ENCODE measurements at places on chromosomes 3 and 15.
A peak's percentile ranks its signal among the peaks of the same experiment; 100 is the strongest.

DNA sequence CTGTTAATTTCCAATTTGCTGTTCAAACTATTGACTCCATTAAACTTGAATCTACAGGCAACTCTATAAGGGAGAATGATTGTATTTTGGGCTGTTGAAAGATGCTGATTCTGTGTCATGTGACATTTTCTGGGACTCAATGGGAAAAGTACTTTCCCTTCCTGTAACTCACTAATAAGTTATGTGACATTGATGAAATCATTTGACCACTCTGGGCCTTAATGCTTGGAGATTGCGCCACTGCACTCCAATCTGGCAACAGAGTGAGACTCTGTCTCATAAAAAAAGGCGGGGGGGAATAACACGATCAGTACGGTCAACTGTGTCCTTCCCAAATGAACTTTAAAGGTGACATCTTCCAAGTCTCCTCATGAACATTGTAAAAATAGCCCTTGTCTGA lies 215.2 kb upstream of the SGO1 start:
- no peak for DNase-seq

- no peak for DNase-seq
Measured at GRCh38 chr3:143140550-143140949, 21.0 kb downstream of the CHST2 start.

- no peak for DNase-seq
Measured at GRCh38 chr3:138230525-138230924, 43.4 kb downstream of the ARMC8 start.

- DNase-seq, result no peak
Measured at GRCh38 chr3:181966393-181966792, 254.7 kb downstream of the SOX2 start.

DNA sequence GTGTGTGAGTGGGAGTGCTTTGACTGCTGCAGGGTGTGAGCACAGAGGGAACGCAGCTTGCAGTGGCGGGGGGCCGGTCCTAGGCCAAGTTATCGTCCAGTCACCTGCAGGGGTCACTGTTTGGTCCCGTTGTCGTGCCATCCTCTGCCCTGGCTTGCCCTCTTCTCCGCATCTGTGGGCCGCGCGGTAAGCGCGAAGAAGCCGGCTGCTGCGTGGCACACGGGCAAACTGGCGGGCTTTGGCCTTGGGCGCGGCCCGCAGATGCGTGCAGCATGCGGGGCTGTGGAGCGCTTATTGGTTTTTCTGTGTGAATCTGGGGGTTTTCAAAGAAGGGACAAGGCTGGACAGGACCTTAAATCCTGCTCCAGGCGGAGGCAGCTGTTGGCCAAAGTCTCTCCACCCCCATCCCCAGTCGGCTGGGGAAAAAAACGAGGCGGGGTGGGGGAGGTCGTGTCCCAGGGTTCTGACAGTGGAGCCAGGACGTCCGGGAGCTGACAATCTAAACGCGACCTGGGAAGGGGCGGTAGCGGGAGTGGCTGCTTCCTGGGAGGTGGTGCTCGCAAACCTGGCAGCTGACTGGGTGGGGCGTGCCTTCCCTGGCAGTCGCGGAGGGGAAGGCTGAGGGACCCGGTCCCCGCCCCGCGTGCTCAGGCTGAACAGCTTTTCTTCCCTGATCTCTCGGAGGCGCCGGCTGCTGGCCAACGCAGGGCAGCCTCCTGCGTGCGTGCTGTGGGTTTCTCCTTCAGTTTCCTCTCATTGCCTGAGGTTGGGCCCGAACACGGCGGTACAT lies 39.7 kb upstream of the VEPH1 start:
- DNase-seq, result peak; percentile 45

DNA sequence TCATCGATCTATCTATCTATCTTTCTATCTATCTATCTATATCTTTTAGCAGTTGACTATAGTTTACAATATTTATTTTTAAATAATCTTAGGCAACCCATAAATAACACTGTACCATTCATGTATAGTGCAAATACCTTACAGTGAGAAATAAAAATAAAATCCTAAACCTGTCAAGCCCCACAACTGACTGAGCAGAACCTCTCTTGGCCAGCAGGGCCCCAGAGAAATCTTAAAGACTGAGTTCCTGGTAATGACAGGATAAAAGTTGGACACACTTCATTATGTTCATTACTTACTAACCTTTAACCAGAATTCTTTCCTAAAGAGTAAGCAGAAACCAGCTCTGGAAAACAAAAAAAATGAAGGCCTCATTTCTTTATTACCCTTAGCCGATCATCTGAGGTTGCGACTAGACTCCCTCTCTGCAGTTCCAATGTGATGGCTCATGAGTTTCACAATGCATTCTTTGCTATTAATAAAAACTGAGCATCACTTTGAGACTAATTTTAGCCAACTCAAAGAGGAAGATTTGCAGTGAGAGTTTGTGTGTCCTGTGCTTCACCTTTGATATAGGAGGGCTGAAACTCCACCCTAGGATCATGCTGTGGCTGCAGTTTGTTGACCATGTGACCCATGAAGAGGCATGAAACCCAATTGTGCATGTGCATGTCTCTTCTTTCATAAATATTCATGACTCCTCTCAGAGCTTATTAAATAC lies 1072.0 kb downstream of the NSUN3 start:
- DNase-seq, result no peak

GRCh38 chr3:31620656-31621055 lies 87.9 kb downstream of the STT3B start:
- DNase-seq, result no peak

- DNase-seq, result peak; percentile 44
Measured at GRCh38 chr3:122572940-122573412, 4.5 kb upstream of the PARP15 start.

DNA sequence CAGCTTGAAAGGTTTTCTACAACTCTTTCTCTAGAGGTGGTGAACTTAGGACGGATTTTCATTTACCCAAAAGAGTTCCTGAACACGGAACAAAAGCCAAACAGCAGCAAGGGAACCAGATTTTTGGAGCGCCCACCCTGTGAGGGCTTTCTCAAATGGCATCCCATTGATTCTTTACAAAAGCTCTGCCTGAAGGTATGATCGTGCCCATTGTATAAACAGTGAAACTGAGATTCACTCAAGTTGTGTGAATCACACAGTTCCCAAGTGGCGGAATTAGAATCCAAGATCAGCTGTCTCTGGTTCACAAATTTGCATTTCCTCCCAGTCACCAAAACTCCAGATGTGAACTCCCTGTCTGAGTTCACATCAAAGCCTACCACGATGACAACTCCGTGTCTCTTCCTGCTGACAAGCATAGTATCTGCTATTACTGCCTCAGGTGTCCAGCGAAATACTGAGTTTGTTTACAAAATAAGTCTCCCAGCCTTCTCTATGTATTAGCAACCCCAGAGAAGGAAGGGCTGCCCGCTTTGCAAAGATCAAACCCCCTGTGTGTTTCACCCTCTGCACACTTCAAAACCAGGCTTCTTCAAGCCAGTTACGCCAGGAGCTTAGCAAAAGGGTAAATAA lies 235.9 kb upstream of the ST8SIA2 start:
- DNase-seq, result no peak

DNA sequence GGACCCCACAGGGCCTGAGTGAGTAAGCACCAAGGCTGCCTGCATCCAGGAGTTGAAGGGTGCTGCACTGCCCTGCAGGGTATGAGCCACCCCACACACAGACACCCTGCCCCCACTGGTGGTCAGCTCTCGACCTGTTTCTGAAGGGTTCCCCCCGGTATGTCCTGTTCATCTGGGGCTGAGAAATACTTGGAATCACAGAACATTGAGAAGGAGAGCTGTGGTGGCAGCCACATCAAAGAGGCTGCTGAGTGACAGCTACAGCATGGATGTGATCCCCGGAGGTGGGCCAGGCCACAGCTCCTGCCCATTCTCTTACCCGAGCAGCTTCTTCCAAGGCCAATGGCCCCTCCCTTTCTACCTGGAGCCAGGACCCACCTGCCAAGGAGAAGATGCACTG lies 66.4 kb upstream of the PLXNA1 start:
- no peak for DNase-seq

DNA sequence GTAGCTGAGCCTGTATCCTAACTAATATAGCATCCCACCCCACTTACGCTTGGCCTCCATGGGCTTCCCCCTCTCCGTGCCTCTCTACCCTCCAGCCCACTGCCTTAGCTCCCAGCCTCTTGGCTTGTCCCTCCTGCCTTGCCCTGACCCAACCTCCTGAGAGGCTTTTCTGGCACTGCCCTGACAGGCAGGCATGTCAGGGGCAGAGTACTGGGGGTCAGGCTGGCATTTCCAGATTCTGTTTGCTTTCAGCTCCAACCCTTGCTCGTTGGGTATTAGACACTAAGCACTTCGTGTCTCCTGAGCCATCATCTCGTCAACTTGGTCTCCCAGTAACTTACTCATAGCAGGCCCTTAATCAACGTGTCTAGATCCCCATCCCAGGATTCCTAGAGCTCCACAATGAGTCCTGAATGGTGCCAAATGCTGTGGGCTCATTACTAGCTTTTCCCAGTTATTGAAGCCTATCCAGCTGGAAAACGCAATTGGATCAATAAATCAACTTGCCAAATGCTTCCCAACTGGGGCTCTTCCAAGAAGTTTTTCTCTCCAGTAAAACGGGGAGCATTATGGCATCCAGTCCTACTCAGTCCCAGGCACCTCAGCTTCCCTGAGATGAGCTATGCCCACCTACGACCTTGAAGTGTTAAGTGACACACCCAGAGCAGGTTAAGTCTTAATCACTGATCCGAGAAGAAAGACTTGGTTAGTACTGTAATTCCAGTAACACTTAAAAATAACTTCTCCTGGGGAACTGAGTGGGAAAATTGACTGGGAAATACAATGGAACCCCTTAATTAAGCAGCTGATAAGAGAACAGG lies 78.5 kb upstream of the DLG1 start:
- no peak for DNase-seq

DNA sequence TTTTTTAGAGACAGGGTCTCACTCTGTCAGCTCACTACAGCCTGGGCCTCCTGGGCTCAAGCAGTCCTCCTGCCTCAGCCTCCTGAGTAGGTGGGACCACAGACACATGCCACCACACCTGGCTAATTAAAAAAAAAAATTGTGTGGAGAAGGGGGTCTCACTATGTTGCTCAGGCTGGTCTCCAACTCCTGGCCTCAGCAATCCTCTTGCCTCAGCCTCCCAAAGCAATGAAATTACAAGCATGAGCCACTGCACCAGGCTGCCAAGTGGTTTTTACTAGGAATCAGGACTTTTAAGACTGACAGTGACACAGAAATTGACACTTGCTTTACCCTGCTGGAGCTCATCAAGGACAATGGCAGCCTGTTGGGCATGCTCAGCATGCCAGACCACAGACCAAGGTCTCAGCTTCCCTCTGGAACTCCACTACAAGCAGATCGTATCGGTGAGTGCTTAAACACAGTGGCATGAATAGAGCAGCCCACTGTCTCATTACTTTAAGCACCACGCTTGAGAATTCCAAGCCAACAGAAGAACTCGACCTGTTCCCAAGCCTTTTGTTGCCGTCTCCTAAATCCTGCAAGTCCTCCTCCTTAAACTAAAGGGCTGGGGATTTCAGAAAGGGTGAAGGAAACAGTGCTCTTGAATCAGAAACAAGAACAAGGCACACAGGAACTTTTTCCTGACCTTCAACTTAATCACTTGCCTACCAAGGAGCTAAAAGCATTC lies 41.4 kb downstream of the EOMES start:
- no peak for DNase-seq

DNA sequence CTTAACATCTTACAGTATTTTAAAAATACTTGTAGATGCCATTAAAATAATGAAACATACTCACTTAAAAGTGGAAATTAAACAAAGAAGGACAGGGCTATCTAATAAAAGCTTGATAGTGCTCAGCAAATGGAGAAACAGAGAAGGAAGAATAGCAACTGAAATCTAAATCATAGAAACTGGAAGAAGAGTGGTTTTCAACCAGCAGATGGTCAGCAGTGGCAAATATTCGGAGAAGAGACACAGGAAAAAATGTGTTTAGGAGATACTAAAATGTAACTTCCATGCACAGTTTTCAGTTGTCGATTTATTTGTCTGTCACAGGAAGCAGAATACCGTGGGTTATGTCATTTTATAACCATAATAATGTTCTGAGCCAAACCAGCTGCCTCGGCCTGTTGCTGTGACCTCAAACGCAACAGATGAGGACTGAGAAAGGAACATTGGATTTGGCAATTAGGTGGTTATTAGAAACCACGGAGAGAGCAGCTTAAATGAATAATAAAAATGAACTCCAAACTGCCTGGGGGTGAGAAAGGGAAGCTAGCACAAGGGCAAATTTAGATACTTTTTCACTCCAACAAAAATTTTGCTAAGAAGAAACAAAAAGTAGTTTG lies 246.6 kb upstream of the KCNMB2 start:
- DNase-seq, result no peak

GRCh38 chr3:148938936-148939335 lies 52.4 kb upstream of the GYG1 start:
- no peak for DNase-seq

DNA sequence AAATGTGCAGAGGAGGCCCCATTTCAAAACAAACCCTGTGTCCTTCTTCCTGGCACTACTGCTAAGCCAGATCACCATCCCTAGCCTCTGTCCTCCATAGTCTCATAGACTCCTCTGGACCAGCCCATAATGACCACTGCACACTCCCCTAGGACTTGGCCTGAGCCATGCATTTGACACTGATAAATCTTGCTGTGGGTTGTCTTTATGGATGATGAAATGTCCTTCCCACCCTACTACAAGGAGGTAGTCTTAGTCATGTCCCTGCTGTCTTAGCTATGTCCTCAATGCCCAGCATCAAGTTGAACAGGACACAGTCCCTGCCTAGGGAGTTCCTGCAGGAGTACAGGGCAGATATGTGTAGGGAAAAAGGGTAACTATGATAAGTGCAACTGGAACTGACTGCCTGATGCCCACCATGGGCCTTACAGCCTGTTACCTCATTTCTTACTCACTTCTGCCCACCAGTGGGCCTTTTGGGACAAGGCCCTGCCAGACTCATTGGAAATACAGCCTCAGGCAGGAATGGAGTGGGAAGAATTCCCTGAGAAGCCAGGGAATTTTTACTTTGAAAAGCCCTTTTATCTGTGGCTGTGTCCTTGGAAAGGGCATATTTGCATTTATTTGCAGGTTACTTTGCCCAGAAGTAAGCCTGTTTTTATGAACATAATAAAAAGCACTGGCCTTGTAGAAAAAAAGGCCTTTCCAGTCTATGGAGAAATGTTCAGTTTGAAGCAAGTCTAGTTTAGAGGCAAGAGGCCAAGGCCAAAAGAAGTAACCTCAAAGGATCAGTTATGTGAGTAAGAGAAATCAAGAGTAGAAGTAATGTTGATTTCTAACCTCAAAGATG lies 199.6 kb upstream of the EIF1B start:
- no peak for DNase-seq

- no peak for DNase-seq
Measured at GRCh38 chr3:67593761-67594234, 60.6 kb downstream of the SUCLG2 start.

DNA sequence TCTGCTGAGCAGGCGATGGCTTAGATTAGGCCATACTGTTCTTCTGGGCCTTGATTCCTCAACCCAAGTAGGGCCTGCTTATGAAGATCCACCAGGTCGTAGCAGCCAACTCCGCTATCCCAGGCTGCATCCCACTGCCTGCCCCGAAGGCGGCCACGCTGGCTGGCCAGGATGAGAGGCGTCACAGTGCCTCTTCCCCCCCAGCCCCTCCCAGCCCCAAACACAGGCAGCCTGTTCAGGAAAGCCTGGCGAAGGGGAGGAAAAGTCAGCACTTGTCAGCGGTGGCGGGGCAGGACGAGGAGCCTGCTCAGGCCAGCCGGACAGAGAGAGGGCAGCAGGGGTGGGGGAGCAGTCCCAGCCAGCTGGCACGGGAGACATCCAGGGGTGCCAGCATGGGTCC lies 11.2 kb downstream of the PTH1R start:
- no peak for DNase-seq

GRCh38 chr15:39881790-39882189 lies 38.3 kb downstream of the GPR176 start:
- no peak for DNase-seq

- DNase-seq, result no peak
Measured at GRCh38 chr3:60792249-60792852, 458.9 kb downstream of the FHIT start.
